ENCODE measurements at places on chromosomes 6 and 20.

- no peak for DNase-seq
Observed at GRCh38 chr20:48912065-48912464, 9.4 kb upstream of the ARFGEF2 start.

DNA sequence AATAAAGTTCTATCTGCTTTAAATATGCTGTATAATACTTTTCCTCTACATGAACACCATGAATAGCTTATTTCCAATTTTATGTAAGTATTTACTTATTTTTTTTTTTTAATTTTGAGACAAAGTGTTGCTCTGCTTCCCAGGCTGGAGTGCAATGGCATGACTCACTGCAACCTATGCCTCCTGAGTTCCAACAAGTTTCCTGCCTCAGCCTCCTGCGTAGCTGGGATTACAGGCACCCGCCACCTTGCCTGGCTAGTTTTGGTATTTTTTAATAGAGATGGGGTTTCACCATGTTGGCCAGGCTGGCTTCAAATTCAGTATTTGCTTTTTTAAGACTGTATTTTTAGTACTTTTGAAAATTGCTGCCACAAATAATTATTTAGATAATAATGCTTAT is 1365.9 kb downstream of the GRIK2 start:
- peak; percentile 23 for DNase-seq

DNA sequence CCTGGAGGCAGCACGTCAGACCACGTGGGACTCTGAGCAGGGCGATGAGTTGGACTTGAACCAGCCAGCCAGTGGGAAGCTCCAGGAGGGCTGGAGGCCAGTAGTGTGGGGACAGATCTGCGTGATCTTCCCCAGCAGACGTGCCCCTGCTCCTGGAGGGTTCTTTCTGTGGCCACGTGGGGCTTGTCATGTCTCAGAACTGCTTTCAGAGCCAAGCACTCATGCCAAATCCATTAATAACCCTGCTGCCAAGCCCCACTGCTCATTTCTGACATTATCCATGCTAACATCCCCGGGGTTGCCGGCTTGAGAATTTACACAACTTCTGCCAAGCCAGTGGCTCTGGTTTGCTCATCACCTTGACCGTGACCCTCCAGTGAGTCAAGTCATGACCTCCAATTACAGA is 38.3 kb downstream of the SIRPA start:
- DNase-seq = no peak

- DNase-seq = peak; percentile 60
Observed at GRCh38 chr6:3813150-3813780, 35.9 kb upstream of the FAM50B start.

- DNase-seq = peak; percentile 55
Observed at GRCh38 chr6:20866935-20867703, 332.9 kb downstream of the CDKAL1 start.

GRCh38 chr6:119148098-119148824 is 69.8 kb upstream of the FAM184A start:
- DNase-seq = peak; percentile 79

DNA sequence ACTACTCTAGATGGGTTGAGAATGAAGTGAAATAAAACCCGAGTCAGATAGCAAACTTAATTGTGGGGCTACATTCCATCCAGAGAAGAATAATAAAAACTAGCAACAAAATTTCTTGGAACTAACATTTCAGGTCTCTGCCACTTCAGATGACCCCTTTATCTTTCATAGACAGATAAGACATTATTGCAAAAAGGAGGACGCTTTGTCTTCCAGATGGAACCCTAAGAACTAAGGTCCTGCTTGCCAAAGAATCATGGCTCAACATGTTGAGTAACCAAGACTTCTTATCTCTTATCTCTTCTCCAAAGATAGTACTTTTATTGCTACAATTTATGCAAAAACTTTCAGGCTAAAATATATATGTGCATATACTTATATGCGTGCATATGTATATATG is 221.1 kb upstream of the PREP start:
- no peak for DNase-seq

DNA sequence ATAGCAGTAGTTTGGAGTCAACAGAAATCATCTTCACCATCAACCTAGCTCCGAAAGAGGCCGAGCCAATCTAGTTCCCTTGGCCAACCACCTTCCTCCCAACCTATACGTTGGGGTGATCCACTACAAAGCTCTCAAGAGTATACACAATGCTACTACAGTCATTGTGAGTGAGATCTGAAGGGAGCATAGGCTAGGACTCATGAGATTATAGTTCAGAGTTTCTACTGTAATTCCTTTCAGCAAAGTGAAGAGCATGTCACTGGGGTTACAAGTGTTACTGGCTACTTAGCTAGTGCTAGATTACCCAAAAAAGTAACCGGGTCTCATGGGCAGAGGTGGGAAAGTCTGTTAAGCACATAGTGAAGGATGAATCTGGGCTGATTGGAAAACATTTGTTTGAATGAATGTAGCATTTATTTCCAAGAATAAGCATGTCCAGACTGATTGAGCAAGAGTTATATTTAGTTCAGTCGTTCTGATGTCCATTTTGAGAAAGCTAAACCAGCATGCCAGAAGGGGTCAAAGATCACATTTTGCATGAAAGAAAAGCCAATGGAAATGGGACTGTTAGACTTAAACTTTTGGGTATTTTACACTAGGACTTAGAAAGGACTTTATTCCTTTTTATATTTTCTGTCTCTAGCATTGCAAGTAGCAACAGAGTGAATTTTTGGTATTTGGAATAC is 10.5 kb upstream of the ESR1 start:
- DNase-seq = no peak

All from iris pigment epithelial cell (primary cell).